ENCODE measurements at places on chromosomes 3 and 15. TPM values are rescaled to one million over a fixed set of nuclear protein-coding genes. Genes with fewer than 3 reads are reported as not detected.

The MAGEL2 gene
- 0.67 TPM for total RNA-seq

The BDH1 gene
- total RNA-seq, result 11.9 TPM

The BOC gene
- total RNA-seq, result 10.3 TPM

The BNIP2 gene
- 22.2 TPM for total RNA-seq

DNA sequence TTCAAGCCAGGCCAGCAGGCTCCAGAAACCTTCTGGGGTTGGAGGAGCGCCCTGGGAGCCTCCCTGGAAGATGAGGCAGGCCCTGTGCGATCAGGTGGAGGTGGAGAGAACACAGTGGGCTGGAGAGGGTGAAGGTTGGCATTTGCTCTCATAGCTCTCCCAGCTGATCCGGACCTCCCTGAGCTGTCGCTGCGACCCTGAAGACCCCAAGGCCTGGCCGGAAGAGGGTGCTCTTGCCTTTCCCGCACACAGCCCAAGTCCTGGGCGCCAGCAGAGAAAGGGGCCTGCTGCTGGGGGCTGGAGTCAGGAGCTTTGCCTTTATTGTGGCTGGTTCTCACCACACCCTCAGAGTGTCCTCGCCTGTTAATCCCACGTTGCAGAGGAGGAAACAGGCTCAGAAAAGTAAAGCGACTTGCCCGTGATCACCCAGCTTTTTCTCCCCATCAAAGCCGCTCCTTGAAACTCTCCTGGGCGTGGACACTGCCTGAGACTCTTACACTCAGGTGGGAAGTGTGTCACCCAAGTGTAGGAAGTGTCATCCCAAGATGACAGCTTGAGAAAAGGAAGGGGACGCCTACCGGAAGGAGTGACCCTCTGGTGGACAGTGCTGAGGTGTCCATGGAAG, 8.6 kb upstream of the RPL29 start:
- no peak for DNase-seq
- peaks cover 6% of the 10 kb centered on the region for H3K4me1 ChIP-seq
- no peak overlapping the region for H3K4me3 ChIP-seq
- no peaks in the 10 kb centered on the region for H3K27me3 ChIP-seq
- no peaks in the 10 kb centered on the region for H3K36me3 ChIP-seq
- H3K27ac ChIP-seq, result no peak overlapping the region

- no peak overlapping the region for H3K27ac ChIP-seq
- H3K36me3 ChIP-seq, result no peaks in the 10 kb centered on the region
- no peak overlapping the region for H3K4me3 ChIP-seq
- no peaks in the 10 kb centered on the region for H3K27me3 ChIP-seq
- peaks cover 6% of the 10 kb centered on the region for H3K4me1 ChIP-seq
These were observed 639.4 kb upstream of the TBL1XR1 start for GRCh38 chr3:177836671-177837070.

- no peaks in the 10 kb centered on the region for H3K4me1 ChIP-seq
- no peaks in the 10 kb centered on the region for H3K27me3 ChIP-seq
- no peak for DNase-seq
- no peak overlapping the region for H3K4me3 ChIP-seq
These were observed 192.9 kb downstream of the ADAMTSL3 start for GRCh38 chr15:83846847-83847246.

GRCh38 chr3:56813653-56813960, 11.9 kb upstream of the ARHGEF3 start:
- H3K4me1 ChIP-seq, result peaks cover 6% of the 10 kb centered on the region
- H3K27me3 ChIP-seq, result no peaks in the 10 kb centered on the region
- H3K36me3 ChIP-seq, result no peaks in the 10 kb centered on the region
- no peak overlapping the region for H3K27ac ChIP-seq

- no peak overlapping the region for H3K4me3 ChIP-seq
- no peaks in the 10 kb centered on the region for H3K4me1 ChIP-seq
- no peaks in the 10 kb centered on the region for H3K36me3 ChIP-seq
- no peaks in the 10 kb centered on the region for H3K27me3 ChIP-seq
- no peak overlapping the region for H3K27ac ChIP-seq
These were observed 189.7 kb downstream of the CDIN1 start for GRCh38 chr15:36769098-36769497.

DNA sequence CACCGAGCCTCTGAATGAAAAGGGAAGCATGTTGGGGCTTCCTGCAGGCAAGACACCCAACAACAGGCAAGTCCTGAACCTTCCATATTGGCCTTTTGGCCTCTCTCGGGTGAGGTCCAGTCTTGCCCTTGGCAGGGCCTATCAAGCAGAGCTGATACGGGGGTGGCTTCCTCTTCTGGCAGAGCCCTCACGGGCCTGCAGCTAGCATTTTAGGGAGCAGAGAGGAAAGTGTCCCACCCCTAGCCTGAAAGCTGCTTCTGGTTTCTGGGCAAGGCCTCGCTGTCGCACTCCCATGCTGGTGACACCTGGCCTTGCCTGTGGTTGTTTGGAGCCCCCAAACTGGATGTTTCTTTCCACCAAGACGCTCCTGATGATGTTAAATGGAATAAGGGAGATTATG, 31.8 kb upstream of the CTSH start:
- H3K27ac ChIP-seq, result no peak overlapping the region
- no peaks in the 10 kb centered on the region for H3K27me3 ChIP-seq
- H3K36me3 ChIP-seq, result no peaks in the 10 kb centered on the region
- no peak for DNase-seq
- no peaks in the 10 kb centered on the region for H3K4me1 ChIP-seq
- H3K4me3 ChIP-seq, result no peak overlapping the region

Data from pancreas (tissue), 10 donors.